Amniotic epithelial cell (primary cell): ENCODE measurements at places on chromosomes 11 and 22.

GRCh38 chr11:128906185-128907050, 15.3 kb downstream of the KCNJ5 start:
- no peak for DNase-seq

DNA sequence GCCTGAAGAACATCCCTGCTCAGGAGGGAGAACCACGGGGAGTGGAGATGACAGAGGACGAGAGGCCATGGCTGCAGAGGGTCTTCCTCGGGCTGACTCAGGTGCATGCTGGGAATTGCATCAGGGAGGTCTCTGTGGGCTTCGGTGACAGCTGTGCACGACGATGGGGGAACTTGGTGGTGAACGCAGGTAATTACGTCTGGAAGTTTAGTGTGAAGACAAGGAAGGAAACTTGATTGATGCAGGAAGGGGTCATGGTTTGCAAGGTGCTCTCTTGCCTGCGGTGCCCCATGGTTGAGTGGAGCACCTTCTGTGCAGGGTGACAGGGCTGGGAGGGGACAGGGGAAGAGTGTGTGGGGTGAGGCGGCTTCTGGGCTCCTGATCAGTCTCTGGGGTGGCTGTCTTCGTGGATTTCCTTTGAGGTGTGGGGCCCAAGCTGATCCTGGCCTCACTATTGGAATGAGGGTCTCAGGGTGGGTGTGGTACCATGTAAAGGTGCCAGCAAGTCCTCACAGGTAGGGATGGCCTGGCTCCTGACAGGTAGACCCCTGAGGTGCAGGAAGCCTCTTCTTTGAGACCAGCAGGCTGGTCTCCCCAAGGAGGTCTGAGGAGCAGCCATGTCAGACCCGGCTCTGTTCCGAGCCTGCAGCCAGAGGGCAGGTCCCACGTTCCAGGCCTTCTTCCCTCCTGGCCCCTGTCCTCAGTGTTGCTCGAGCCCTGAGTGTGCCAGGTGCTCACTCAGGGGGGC, 1020.1 kb downstream of the TBC1D22A start:
- DNase-seq = no peak

GRCh38 chr11:26896719-26897118, 97.2 kb upstream of the FIBIN start:
- peak; percentile 52 for DNase-seq

GRCh38 chr11:27464289-27464696, 8.3 kb downstream of the LGR4 start:
- DNase-seq = peak; percentile 67

DNA sequence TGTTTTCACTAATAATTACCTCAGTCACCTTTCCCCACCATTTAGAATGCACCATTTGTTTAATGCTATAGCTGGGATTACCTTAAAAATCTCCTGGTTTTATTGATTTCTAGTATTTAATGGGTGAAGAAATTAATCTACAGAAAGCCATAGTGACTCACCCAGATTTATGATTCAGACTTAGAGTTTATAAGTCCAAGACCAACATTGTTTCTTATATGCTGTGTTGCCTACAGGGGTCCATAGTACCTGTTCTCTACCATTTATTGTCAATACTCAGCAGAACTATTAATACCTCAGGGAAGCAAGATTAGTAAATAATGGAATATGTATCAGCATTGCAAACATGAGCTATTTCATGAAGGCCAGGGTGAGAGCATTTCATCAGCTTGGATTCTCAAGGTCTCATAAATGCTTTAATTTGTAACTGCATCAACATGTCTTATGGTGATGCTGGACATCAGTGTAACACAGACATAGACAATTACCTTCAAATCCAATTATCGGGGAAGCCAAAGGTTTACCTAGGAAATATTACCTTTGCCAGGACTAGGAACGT, 8.0 kb upstream of the MS4A7 start:
- DNase-seq = no peak

DNA sequence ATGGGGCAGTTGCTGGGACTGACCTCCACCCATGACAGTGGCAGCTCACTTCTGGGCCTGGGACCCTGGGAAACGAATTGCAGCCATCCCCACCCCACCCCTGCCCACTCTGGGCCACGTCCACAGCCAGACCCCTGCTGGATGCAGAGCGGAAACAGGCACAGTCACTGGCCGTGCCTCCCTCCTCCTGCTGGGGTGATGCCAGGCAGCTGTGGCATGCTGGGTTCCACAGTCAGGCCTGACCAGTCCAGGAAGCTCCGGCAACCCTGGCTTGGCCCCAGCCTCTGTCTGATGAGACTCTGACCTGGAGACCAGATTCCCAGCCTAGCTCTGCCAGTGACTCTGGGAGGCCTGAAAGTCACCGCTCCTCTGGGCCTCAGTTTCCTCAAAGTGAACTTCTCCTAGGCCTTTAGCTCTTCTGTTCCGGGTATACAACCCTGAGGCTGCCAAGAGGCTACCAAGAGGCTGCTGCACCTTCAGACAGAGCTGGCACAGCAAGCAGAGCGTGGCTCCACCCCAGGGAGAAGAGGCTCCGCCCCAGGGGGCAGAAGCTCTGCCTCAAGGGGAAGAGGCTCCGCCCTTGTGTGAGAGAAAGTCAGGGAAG, 8.9 kb downstream of the SULT4A1 start:
- DNase-seq = no peak

GRCh38 chr11:122578171-122578825, 77.2 kb upstream of the UBASH3B start:
- peak; percentile 18 for DNase-seq

DNA sequence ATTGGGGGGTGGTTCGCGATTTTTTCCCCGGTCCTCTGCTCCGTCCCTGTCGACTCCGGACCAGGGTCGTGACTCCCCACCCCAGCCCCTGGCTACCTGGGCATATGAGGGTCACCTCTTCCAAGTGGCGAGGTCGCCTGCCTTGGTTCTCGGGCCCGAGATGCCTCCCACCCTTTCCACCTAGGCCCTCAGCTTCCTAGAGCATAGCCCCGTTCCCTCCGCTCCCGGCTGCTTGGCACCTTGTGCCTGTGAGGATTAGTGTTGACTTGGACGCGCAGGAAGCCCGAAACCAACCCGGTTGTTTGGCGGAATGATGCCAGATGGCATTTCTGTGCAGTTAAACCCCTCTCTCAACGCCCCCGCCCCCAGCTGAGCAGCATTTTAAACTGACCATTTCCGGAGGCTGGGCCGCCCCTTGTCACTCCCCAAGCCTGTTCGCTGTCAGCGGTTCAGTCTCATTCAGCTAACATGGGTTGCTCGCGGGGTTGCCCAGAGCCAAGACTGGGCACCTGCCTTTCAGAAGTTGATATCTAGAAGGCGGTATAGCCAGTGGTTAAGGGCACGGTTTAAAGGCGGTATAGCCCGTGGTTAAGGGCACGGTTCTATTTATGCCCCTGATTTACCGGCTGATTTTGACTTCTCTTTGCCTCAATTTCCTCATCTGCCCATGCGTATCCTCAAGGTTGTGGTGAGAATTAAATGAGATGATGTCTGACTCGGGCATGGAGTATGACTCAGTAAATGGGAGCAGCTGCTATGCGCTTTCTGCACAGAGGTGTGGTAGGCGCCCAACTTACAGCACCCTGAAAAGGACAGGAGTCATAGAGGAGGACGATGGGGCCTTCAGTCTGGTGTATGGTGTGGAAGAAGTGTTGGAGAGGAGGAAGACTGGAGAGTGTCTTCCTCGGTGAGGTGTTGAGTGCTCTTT, 639 bp downstream of the INCENP start:
- DNase-seq = peak; percentile 49

DNA sequence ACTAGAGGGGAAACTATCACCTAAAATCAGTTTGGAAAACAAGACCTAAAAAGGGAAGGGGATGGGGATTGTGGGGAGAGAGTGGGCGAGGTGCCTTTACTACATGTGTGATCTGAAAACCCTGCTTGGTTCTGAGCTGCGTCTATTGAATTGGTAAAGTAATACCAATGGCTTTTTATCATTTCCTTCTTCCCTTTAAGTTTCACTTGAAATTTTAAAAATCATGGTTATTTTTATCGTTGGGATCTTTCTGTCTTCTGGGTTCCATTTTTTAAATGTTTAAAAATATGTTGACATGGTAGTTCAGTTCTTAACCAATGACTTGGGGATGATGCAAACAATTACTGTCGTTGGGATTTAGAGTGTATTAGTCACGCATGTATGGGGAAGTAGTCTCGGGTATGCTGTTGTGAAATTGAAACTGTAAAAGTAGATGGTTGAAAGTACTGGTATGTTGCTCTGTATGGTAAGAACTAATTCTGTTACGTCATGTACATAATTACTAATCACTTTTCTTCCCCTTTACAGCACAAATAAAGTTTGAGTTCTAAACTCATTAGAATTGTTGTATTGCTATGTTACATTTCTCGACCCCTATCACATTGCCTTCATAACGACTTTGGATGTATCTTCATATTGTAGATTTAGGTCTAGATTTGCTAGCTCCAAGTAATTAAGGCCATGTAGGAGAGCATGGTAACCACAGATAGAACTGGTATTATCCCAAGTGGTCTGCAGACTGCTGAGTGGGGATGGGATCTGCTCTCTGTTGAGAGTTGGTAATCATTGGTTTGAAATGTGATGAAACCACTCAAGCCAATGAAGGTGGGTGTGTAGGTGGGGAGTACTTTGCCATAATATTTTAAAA, 3.6 kb downstream of the NEAT1 start:
- peak; percentile 90 for DNase-seq

DNA sequence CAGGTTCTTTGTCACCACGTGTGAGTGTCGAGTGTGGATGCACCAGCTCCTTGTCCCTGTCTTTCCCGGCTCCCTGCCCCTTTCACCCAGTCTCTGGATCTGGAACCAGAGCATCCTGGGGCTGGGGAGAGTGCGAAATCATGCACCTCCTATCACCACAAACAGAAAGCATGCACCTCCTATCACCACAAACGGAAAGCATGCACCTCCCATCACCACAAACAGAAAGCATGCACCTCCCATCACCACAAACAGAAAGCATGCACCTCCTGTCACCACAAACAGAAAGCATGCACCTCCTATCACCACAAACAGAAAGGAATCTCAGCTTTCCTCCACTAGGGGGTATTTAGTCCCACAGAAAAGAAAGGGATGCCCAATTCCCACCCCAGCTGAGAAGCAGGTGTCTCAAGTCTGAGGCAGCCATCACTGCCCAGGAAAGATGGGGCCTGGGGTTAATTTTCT, 5.9 kb upstream of the GLB1L3 start:
- DNase-seq = peak; percentile 78

DNA sequence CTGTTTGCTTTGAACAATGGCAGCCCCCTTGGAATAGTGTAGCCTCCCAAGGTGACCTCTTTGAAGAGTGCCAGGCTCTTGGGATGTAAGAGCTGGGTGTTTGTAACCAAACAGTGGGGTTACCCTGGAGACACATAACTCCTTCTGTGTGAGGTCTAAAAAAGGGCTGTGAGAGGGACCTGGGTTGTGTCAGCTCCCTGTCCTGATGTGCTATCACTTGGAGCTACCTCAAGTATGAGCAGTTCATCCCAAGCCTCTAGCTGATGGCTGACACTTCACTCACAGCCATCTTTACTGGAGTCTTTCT, 40.2 kb downstream of the TSPAN18 start:
- DNase-seq = peak; percentile 58

GRCh38 chr22:37416827-37417226, 10.5 kb downstream of the ELFN2 start:
- no peak for DNase-seq

- no peak for DNase-seq
Observed at GRCh38 chr11:13061294-13061990, 52.3 kb downstream of the RASSF10 start.

DNA sequence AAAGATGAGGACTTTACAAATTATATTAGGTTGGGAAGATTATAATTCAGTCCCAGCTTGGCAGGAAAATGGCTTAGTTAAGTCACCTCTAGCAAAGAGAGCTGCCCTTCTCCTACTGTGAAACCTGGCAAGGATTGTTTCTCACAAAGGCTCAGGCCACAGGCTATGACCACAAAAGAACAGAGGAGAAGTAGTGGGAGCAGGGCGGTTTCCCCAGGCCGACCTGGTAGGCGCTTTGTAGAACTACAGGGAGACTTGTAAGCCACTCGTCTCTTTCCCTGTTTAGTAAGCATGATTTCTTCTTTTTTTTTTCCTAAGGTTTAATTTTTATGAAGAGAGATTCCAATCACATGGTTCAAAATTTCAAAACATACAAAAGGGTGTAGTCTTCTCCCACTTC, 4.6 kb downstream of the SNAP29 start:
- DNase-seq = no peak

DNA sequence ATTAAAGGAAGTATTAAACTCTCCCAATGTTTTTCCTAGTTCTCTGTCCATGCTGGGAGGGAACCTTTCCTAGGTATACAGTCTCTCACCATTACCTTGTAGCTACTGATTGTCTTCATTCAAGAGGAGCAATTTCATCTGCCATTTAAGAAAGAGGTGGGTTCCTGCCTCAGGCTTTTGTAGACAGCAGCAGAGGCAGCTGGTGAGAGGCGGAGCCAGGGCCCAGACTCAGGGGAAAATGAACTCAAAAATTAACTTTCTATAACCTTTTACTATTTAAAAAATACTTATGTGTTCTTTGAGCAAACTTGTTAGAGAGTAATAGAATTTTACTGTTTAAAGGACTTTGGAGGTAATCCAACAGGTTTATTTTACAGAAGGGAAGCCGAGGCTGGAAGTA, 133.0 kb downstream of the SNX19 start:
- no peak for DNase-seq

DNA sequence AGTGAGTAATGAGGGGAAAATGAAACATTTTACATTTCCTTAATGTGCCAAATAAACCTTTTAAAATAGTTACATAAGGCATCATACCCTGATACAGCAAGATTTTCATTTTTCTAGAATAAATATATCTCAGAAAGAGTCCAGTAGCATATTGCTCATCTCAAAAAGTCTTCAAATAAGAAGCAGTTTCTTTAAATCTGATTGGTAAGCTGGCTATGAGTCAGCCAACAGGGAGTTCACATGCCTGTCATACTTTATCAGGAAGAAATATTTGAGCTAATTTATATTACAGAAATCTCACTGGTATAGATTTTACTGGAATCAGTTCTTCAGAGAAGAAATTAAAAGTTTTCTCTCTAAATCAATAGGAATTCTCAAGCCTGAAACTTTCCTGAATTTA, 258.1 kb downstream of the C11orf87 start:
- DNase-seq = peak; percentile 67

- no peak for DNase-seq
Observed at GRCh38 chr11:64810891-64811272, 531 bp upstream of the MEN1 start.

DNA sequence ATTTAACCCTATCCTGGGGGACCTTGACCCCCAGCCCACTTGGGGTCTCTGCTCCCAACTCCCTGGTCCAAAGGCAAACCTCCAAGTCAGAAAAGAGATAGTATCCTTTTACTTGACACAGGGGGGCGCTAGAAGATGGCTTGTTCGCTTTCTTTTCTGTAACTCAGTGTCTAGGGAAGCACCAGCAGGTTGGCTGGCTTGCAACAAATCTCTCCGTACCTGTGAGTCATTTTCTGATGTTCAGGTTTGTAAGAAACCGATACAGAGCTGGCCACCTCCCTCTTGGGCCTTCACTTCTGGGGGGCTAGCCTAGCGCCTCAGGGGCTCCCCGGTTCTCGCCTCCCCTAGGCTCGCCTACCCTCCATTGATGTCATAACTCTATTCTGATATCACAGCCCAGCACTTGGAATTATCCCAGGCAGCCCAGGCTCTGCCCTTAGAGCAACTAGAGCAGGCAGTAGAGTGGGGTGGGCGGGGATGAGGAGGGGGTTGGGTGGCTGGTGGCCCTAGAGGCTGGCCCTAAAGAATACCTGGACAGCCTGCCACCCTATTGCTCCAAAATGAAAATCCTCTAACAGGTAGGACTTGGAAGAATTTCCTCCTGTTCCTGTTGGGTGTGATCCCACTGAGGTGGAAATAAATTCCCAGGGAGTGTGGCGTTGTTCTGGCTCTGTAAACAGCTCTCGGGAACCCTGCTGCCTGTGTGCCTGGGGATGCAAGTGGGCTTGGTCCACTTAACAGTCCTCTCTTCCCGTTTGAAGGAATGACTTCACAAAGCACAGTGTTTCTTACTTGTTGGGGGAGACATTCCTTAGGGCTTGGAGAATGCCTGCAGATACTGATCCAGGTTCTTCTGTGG, 69.4 kb downstream of the OSBP2 start:
- DNase-seq = peak; percentile 80
